ENCODE measurements at places on chromosomes 5 and 9.
A peak's percentile ranks its signal among the peaks of the same experiment; 100 is the strongest.

DNA sequence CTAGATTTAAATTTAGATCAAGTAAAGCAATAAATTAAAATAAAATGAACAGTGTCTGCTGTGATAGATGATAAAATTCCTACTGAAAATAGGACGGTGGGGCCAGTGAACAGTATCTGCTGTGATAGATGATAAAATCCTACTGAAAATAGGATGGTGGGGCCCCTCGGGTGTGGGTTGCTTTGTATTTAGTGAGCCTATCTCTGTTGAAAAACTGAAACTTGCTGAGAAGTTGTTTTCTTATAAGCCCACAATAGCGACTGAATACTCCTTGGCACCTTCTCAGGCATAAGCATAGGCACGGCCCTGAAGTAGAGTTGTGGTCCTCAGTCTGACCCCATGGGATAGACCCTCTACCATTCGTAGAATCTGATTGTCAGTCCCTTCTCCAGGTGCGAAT is 5.7 kb downstream of the SDHA start:
- no peak for DNase-seq

DNA sequence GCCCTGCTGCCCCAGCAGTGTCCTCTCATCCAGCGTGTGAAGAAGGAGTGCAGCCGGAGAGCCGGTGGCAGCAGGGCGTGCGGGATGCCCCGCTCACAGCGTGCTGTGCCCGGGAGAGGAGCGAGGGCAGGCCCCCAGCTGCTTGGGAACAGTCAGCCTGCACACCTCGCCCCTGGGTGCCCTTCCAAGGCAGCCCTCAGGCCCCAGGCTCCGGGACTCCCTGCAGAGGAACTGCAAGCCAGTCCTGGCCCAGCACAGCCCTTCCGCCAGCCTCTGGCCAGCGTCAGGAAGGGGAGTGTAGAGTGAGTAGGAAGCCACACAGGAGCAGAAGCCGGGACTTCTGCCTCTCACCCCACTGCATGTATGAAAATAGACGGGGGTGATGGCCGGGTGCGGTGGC is 43.5 kb downstream of the ADAMTS2 start:
- no peak for DNase-seq

GRCh38 chr5:148961261-148962199 is 101.3 kb downstream of the SH3TC2 start:
- peak; percentile 39 for DNase-seq

- peak; percentile 56 for DNase-seq
Measured at GRCh38 chr9:83622939-83623678, at the start of gene IDNK. TSS of gene IDNK (plus strand) at chr9:83623143. CDS start at chr9:83623172, 29 bp downstream.

- no peak for DNase-seq
Measured at GRCh38 chr5:5792106-5792505, 369.6 kb downstream of the ICE1 start.

DNA sequence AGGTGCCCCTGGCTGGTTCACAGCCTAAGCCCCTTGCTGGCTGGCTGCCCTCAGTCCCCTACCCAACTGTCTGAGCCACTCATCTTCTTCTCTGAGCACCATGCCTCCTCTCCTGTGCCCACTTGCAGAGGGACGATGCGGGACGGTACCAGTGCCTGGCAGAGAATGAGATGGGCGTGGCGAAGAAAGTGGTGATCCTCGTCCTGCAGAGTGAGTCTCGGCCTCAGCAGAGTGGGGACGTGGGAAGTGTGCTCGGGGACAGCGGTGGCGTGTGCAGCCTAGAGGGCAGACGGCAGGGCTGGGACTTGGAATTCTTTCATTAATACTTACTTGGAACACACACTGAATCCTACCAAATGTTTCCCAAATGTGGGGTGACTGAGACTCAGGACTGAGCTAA is 34.3 kb upstream of the ASS1 start:
- DNase-seq = no peak

- peak; percentile 82 for DNase-seq
Measured at GRCh38 chr5:168552146-168552545, 23.0 kb downstream of the FBLL1 start.

DNA sequence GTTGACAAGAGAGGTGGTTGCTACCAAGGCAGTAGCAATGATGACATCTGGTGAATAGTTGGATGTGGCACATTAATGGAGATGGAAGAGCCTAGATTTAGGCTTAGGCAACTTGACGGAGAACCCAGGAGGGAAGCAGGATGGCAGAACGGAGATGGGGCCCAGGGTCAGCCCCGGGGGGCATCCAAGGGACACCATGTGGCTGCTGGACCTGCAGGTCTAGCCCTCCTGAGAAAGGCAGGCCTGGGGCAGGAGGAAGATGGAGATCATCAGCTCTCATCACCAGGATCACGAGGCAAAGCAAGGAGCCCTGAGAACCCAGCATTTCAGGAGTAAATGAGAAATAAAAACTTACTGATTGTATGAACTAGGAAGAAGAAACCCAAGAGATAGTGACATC is 216.2 kb downstream of the AUH start:
- DNase-seq = no peak

- DNase-seq = no peak
Measured at GRCh38 chr9:93209097-93209496, 25.2 kb downstream of the WNK2 start.

- DNase-seq = no peak
Measured at GRCh38 chr5:137730336-137730735, 5.6 kb downstream of the KLHL3 start.

- DNase-seq = peak; percentile 71
Measured at GRCh38 chr5:9716838-9717281, 86.7 kb upstream of the TAS2R1 start.
